ENCODE measurements at places on chromosomes 13 and 19.
A peak's percentile ranks its signal among the peaks of the same experiment; 100 is the strongest.

DNA sequence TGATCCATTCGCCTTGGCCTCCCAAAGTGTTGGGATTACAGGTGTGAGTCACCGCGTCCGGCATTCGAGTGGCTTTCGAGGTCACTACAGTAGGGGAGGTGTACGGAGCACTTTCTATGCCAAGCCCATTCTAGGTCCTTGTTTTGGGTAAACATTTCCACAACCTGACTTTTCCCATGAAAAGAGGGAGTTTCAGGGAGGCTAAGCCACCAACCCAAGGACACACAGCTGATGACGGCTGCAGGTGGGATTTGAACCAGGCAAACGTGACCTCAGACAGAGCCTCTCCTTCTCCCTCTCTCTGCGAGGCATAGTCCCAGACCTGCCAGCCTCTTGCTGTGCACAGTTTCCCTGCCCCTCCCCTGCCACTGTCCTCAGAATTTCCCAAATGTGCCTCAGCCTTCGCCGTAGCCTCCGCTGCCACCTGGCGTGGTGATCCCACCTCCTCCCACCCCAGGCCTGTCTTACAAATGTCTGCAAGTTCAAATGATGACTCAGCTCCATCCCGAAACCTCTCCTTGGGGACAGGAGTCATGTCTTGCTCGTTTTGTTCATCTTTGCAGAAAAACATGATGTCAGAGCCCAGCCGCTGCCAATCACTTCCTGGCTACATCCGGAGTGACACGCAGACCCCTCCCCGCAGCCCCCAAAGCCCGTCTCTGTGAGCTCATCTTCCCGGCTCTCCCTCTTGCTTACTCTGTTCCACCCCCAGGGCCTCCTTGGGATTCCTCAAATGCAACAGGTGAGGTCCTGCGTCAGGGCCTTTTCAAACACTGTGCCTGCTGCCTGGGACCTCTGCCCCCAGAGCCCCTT, 6.6 kb upstream of the GADD45B start:
- ATAC-seq = peak; percentile 50

- no peak for ATAC-seq
Measured at GRCh38 chr19:5156231-5156986, 184.2 kb downstream of the PTPRS start.

DNA sequence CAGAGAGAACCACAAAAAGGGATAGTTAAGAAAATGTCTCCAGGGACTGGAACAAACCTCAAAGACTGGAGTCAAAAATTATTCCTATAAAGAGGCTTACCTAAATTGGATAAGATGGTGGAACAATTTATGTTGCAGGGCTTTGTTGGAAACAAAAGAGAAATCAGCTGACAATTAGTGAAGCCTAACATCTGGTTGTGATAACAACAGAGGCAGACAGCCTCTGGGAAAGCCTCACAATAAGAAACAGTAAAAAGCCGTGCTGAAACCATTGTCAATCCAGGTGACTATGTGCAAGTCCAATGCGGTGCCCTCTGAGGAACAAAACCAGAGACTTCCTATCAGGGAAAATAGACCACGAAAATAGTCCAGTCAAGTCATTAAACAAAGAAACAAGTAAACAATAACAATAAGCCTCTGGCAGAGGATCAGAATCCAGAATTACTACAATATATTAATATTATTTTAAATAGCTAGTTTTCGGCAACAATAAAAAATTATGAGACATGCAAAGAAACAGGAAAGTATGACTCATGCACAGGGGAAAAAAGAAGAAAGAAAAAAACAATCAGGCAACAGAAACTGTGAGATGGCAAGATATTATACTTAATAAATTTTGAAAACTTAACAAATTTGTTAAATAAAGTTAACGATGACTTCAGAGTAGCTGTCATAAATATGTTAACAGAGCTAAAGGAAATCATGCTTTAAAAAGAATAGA, 99.7 kb upstream of the RXFP2 start:
- ATAC-seq = peak; percentile 75

- no peak for ATAC-seq
Measured at GRCh38 chr13:100535426-100536135, 53.0 kb downstream of the GGACT start.

DNA sequence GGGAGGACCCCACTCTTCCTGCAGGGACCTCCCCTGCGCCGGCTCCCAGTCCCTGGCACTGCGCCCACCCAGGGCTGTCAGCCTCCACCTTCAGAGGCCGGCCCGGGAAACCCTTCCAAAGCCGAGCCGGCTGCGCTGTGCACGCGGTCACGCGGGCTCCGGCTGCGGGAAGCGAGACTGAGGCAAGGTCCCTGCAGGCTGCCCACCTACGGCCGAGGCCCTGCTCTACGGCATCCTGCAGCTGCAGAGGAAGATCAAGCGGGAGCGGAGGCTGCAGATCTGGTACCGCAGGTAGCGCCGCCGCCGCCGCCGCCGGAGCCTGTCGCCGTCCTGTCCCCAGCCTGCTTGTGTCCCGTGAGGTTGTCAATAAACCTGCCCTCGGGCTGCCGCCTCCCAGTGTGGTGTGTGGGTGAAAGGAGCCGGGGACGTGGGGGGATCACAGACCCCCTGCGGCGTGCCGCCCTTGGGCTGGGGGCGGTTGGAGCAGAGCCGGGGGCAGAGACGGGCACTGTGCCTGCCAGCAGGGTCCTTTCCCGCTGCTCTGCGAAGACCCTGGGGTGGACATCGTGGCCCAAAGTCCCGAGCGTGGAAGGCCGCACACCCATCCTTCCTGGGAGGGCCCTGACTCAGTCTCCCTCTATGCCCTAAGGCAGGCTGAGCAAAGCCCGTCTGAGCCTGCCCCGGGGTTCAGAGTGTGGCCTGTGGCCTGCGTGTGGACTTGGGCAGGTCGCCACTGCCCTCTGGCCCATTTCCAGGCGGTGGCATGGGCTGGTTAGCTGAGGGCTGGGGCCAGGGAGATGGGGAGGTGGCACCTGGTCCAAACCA, 5.9 kb downstream of the GAMT start:
- ATAC-seq = peak; percentile 4

GRCh38 chr13:78816592-78816991, 157.6 kb upstream of the OBI1 start:
- ATAC-seq = no peak

DNA sequence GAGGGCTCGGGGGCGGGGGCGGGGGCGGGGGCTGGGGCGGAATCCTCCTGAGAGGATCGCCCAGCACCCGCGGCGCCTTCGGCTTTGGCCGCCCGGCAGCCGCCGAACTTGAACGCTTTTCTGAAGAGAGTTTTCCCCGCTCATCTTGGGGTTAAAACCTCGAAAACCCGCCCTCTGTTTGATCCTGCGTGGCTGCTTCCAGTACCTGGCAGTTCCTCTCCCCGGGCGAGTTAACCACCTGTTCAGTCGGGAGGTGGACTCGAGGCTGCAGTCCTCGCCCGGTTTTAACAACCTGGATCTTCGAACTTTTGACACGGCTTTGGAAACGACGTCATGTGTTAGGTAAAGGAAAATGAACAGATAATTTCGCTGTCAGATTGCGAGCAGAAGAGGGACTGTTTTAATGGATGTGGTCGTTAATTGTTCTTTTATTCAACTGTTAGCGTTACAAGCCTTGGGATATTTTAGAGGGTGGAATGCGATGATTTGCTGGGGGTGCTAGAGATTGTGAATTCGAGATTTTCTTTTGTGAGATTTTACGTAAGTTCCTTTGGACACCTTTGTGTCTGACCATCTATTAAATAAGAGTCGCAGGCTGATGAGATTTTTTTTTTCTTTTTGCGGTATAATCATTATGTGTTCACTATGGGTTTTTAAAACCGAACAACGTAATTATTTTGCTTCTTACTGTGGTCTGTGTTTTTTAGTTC, 1.0 kb downstream of the FNDC3A start:
- no peak for ATAC-seq

- no peak for ATAC-seq
Measured at GRCh38 chr13:105825071-105825470, 710.4 kb downstream of the EFNB2 start.
